Mesothelial cell of epicardium (in vitro differentiated cells): ENCODE measurements at places on chromosomes 13 and 19. TPM values are rescaled to one million over a fixed set of nuclear protein-coding genes. Genes with fewer than 3 reads are reported as not detected.

GRCh38 chr13:114194853-114195252 lies 15.8 kb downstream of the CFAP97D2 start:
- H3K4me3 ChIP-seq, result no peak overlapping the region
- no peak overlapping the region for H3K27ac ChIP-seq
- no peaks in the 10 kb centered on the region for H3K4me1 ChIP-seq
- no peaks in the 10 kb centered on the region for H3K36me3 ChIP-seq
- no peak for DNase-seq

GRCh38 chr13:65095161-65096082 lies 2134.7 kb downstream of the PCDH9 start:
- no peaks in the 10 kb centered on the region for H3K4me1 ChIP-seq
- no peak overlapping the region for H3K27ac ChIP-seq
- no peak for DNase-seq
- H3K27me3 ChIP-seq, result no peaks in the 10 kb centered on the region

DNA sequence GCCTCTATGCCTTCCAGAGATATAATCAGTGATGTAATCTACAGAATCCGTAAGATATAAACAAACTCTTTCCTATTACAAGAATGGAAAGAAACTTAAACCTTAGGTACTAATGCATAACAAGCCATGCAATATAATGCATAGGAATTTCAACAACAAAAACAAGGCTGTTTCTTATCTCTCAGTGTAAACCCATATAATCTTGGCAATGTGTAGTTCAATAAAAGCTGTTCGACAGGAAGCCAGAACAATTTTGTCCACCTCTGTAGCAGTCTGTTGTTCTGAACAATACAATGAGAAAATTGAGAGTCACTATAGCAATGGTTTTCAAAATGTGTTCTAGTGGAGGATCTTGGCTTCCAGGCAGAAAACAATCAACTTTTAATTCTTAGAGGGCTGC lies 111.5 kb upstream of the FREM2 start:
- no peak overlapping the region for H3K27ac ChIP-seq
- peaks cover 5% of the 10 kb centered on the region for H3K36me3 ChIP-seq
- H3K4me1 ChIP-seq, result peaks cover 6% of the 10 kb centered on the region
- DNase-seq, result no peak
- H3K27me3 ChIP-seq, result no peaks in the 10 kb centered on the region

DNA sequence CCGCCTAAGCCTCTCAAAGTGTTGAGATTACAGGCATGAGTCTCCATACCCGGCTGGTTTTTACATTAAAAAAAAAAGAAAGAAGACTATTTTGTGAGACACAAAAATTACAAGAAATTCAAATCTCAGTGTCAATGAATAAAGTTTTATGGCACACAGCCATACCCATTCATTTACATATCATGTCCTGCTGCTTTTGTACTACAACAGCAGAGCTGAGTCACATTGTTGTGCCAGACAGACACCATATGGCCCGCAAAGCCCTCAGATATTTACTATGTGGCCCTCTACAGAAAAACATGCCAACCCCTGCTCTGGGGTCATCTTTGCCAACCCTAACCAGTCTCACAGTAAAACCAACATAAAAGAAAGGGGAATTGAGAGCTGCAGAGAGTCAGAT lies 5.3 kb downstream of the SMIM7 start:
- H3K4me1 ChIP-seq, result peaks cover 10% of the 10 kb centered on the region
- H3K4me3 ChIP-seq, result no peak overlapping the region
- H3K36me3 ChIP-seq, result peaks cover 53% of the 10 kb centered on the region
- no peak overlapping the region for H3K27ac ChIP-seq

GRCh38 chr13:110233181-110233950 lies 73.6 kb downstream of the COL4A1 start:
- H3K27ac ChIP-seq, result no peak overlapping the region
- no peaks in the 10 kb centered on the region for H3K27me3 ChIP-seq
- peaks cover 5% of the 10 kb centered on the region for H3K36me3 ChIP-seq

DNA sequence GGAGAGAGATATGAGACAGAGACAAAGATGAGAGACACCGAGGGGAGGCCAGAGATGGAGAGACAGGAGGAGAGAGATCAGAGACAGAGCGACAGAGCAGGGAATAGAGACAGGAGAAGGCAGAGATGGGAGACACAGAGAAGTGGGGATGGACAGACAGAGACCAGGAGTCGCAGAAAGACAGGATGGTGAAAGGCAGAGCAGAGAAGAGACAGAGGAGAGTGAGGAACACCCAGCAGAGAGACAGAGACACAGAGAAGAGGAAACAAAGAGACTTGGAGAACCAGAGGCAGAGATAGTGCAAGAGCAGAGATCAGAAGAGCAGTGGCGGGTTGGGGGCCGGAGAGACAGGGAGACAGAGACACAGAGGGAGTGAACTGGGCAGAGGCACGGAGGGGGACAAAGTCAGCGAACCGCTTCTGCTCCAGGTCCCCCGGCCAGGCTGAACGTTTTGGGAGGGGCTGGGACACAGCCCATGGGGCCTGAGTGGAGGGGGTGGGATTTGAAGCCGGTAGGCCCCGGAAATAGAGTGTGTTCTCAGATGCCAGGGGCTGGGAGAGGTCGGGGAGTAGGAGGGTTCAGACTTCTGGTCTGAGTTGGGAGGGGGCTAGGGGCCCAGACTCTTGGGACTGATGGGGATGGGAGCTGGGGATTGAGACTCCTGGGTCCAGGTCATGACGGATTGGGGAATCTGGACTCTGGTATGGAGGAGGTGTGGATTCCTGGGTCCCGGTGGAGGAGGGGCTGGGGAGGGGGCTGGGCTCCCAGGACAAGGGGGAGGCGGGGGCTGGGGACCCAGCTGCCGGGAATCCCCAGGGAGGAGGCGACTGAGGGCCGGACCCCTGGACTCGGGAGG lies 654 bp downstream of the ZNF579 start:
- H3K36me3 ChIP-seq, result peaks cover 22% of the 10 kb centered on the region
- H3K27ac ChIP-seq, result peak overlapping the region; percentile 96
- peaks cover 24% of the 10 kb centered on the region for H3K4me1 ChIP-seq

DNA sequence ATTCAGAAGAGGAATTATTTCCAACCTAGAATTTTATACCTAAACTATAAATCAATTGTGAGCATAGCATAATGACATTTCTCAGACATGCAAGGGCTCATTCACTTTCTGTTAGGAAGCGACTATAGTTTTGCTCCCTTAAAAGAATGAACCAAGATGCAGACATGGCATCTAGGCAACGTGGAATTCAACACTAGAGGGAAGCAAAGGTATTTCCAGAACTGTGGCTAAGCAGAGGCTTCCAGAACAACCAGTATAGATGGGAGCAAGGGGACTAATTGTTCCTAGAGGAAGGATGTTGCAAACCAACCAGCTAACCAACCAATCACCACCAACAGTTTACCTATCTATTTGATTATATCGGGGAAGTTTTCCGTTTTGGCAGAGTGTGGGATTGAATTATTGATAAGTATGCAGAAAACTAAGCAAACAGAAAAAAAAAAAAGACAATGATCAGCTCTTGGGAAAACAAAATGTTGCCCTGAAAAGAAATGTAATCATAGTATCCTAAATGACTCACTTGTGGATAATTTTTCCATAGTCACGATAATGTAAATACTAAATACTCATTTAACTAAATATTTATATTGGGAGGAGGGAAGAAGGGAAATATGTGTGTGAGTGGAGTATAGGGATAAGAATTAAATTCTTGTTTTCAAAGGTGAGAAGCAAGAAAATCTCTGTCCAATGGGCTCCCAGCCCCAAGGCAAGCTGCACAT lies 21.1 kb downstream of the ARL11 start:
- no peaks in the 10 kb centered on the region for H3K4me1 ChIP-seq
- no peaks in the 10 kb centered on the region for H3K36me3 ChIP-seq
- H3K4me3 ChIP-seq, result no peak overlapping the region
- no peak for DNase-seq
- no peaks in the 10 kb centered on the region for H3K27me3 ChIP-seq
- H3K27ac ChIP-seq, result no peak overlapping the region

DNA sequence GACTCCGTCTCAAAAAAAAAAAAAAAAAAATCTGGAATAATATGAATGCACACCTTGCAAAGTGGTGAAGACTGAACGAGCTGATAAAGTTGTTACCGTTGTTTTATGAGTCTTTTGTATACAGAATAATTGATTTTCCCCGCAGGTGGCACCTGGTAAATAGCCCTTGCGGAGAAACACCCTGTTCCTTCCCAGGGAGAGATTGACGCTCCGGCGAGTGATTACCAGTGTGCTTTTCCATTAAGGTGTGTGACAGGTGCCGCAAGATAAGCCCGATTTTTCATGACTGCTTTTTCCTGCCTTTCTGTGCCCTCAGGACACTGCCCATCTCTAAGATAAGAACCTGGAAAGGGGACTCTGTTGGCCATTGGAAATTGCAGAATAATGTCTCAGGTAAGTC lies 943 bp downstream of the ZNF302 start:
- peak overlapping the region; percentile 85 for H3K4me3 ChIP-seq
- H3K27me3 ChIP-seq, result peaks cover 25% of the 10 kb centered on the region
- H3K4me1 ChIP-seq, result peaks cover 16% of the 10 kb centered on the region
- H3K27ac ChIP-seq, result peak overlapping the region; percentile 93
- H3K36me3 ChIP-seq, result peaks cover 50% of the 10 kb centered on the region

DNA sequence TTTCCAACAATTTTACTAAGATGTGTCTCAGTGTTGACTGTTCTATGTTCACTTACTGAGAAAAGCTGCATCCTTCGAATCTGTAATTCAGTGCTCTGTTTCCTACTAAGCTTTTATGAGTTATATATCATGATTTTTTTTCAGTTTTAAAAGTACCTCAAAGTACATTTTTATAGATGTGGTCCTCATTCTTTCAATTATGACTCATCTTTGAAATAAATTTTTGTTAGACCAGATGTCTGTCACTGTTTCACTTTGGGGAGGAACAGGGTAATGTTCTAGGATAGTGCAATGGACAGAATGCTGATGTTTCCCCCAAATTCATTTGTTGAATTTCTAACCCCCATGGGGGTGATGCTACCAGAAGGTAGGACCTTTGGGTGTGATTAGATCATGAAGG lies 74.8 kb downstream of the NALCN start:
- H3K4me3 ChIP-seq, result no peak overlapping the region
- H3K4me1 ChIP-seq, result no peaks in the 10 kb centered on the region
- DNase-seq, result no peak
- H3K36me3 ChIP-seq, result no peaks in the 10 kb centered on the region
- no peak overlapping the region for H3K27ac ChIP-seq

NLRP7 gene
- 0.07 to 0.09 TPM in 2 of 3 replicates, not detected in the other for total RNA-seq

MBD3L2 gene
- total RNA-seq, result not detected in 3 replicates

CCDC70 gene
- not detected in 3 replicates for total RNA-seq

SPC24 gene
- 16.3 to 22.0 TPM (median 20.6 TPM) in 3 replicates for total RNA-seq

YJEFN3 gene
- total RNA-seq, result 19.0 to 22.6 TPM (median 20.7 TPM) in 3 replicates

CCL25 gene
- 0.29 to 0.42 TPM in 2 of 3 replicates, not detected in the other for total RNA-seq

FFAR2 gene
- total RNA-seq, result not detected in 3 replicates
